ENCODE measurements at places on chromosomes 4 and X.

DNA sequence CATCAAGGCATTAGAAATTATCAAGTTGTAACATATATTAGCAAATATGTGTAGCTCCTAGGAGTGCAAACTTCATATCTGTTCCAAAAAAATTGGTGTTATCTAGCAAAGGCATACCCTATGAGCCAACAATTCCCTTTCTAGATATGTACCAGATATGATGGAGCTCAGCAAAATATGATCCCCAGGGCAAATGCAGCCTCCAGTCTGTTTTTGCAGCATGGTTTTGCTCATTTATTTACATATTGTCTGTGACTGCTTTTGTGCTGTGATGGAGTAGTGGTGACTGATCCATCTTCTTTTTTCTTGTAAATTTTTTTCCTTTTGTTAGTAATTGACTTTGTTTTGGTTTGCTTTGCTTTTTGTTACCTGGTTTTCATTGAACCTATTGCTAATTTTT is 41.0 kb downstream of the CEP135 start:
- peak; percentile 38 for DNase-seq

DNA sequence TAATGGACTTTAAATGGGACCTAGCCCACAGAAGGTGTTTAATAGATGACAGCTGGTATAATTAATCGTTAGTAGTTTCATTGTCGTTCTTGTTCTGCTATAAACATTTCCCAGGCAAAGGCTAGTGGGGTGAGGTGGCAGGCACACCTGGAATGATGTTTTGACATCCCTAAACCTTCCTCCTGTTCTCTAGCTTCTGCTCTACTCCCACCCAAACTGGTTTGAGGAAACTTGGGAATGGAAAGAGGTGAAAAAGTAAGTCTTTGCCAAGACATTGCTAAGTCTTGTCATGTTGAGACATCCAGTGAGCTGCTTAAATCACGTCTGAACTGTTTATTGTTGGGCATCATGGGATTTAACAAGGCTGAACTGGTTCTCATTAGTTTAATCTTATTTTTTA is 37.5 kb downstream of the CHRNA9 start:
- no peak for DNase-seq

GRCh38 chr4:101969965-101970364 is 179.4 kb downstream of the BANK1 start:
- DNase-seq: no peak

DNA sequence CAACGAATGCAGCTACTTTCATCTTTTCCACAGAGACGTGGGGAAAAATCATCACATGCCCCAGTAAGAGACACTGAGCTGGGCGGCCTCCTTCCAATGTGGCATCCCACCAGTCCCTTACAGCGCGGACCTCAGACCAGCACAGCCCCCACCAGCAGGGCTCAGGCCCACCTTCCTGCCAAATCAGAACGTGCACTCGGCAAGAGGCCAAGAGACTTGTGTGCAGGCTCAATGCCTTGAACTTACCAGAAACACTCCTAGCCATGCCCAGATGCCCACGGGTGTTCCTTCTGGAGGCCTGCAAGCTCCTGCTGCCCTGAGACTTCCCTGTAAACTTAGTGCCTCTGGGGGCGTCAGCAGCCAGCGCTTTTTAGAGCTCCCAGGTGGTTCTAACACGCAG is 31.2 kb downstream of the WDR1 start:
- no peak for DNase-seq

DNA sequence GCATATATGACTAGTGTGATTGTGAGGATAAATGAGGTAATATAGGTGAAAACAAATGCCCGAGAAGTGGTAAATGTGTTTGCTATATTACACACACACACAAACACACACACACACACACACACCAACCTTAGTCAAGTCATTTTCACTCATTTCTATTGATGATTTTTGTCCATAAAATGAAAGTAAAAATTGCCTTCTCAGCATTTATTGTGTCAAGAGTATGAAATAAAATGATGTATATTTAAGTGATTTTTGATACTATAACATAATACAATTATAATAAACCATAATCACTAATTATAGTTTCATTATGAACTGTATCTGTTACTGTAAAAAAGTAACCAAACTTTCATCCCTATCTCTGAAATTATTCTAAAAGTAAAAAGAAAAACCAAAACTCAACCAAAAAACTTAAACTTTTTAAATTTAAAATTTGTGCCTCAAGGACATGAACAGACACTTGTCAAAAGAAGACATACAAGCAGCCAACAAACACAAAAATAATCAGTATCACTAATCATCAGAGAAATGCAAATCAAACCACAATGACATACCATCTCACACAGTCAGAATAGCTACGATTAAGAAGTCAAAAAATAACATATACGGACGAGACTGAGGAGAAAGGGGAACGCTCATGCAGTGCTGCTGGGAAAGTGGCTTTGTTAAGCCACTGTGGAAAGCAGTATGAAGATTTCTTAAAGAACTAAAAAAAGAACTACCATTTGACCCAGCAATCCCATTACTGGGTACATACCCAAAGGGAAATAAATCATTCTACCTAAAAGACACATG is 601.0 kb downstream of the TMA16 start:
- no peak for DNase-seq

- DNase-seq: no peak
Measured at GRCh38 chrX:20143111-20143510, 1.5 kb upstream of the EIF1AX start.

- no peak for DNase-seq
Measured at GRCh38 chr4:15847746-15848145, 69.6 kb downstream of the CD38 start.

GRCh38 chr4:29405116-29405515 is 1315.1 kb upstream of the PCDH7 start:
- no peak for DNase-seq

- peak; percentile 75 for DNase-seq
Measured at GRCh38 chrX:18353931-18354368, 538 bp downstream of the SCML2 start.

Measured in HAP-1 (cell line).